CD8-positive, alpha-beta memory T cell (primary cell): ENCODE measurements at places on chromosomes 5 and 9. TPM values are rescaled to one million over a fixed set of nuclear protein-coding genes. Genes with fewer than 3 reads are reported as not detected.

GRCh38 chr5:159208514-159209437 lies 577 bp downstream of the RNF145 start:
- H3K4me1 ChIP-seq = peaks cover 48% of the 10 kb centered on the region
- peak overlapping the region; percentile 87 for H3K27ac ChIP-seq
- no peak for DNase-seq
- no peaks in the 10 kb centered on the region for H3K36me3 ChIP-seq

DNA sequence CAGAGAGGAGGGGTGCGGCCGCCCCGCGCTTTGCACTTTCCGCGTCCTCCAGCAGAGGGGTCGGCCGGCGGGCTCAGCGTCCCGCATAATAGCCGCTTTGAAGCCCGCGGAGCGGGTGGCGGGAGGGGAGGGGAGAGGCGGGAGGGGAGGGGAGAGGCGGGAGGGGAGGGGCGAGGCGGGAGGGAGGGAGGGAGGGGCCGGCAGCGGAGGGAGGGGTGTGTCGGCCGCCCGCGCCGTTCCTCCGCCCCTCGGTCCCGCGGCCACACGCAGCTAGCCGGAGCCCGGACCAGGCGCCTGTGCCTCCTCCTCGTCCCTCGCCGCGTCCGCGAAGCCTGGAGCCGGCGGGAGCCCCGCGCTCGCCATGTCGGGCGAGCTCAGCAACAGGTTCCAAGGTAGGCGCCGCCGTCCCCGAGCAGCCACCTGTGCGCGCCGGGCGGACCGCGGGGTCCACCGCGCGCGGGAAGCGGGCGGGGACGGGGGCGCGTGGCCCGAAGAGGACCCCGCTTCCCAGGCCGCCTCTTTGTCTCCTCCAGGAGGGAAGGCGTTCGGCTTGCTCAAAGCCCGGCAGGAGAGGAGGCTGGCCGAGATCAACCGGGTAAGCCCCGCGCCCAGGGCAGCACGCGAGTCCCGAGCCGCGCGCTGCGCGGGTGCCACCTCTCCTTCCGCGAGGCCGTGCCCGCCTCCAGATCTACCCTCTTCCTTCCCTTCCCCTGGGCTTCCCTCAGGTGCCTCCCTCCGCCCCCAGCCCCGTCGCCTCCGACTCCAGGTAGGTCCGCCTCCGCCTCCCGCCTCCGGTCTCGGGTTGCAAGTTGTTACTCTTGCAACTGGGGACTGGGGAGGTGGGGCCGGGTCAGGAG lies at the start of gene AIF1L:
Gene AIF1L (plus strand): TSS at position 263 of the 857 bp plus-strand sequence. CDS start 99 bp downstream, at position 362.
- H3K4me3 ChIP-seq = peak within 1 kb of the TSS; percentile 27
- H3K27me3 ChIP-seq = peaks cover 32% of the 10 kb centered on the region
- no peak within 1 kb of the TSS for H3K27ac ChIP-seq

GRCh38 chr9:129331493-129331765 lies 153.4 kb upstream of the IER5L start:
- peaks cover 40% of the 10 kb centered on the region for H3K4me1 ChIP-seq
- H3K4me3 ChIP-seq = no peak overlapping the region
- DNase-seq = no peak
- H3K36me3 ChIP-seq = no peaks in the 10 kb centered on the region

GRCh38 chr5:73907164-73907563 lies 281.2 kb downstream of the ARHGEF28 start:
- DNase-seq = no peak
- no peaks in the 10 kb centered on the region for H3K36me3 ChIP-seq
- H3K4me3 ChIP-seq = no peak overlapping the region
- H3K27me3 ChIP-seq = no peaks in the 10 kb centered on the region
- H3K27ac ChIP-seq = no peak overlapping the region
- H3K4me1 ChIP-seq = no peaks in the 10 kb centered on the region

GRCh38 chr5:94784536-94785505 lies 166.4 kb downstream of the SLF1 start:
- no peaks in the 10 kb centered on the region for H3K36me3 ChIP-seq
- H3K4me1 ChIP-seq = no peaks in the 10 kb centered on the region
- DNase-seq = no peak
- H3K4me3 ChIP-seq = no peak overlapping the region
- H3K27me3 ChIP-seq = no peaks in the 10 kb centered on the region
- no peak overlapping the region for H3K27ac ChIP-seq

DNA sequence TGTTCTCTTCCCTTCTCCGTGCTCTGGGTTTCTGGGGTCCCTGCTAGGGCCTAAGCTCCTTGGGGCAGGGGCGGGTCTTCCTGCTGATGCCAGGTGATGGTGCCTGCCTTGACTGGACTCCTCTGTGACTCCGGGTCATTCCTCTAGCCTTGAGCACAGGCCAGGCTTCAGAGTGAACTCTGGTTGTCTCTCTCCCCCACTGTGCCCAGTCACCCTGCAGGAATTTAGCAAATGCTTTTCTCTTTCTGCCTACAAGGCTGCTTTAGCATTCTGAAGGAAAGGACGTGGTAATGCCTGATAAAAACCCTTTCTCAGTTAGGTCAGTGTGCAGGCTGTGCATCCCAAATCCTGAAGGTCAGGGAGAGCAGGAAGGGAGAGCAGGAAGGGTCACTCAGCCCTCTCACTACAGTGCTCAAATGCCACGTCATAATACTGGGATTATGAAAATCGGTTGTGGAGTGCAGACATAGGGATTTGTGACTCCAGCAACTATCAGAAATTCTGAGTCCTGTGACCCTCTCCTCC lies 2.7 kb downstream of the CXCL14 start:
- no peaks in the 10 kb centered on the region for H3K36me3 ChIP-seq
- H3K4me1 ChIP-seq = no peaks in the 10 kb centered on the region
- no peaks in the 10 kb centered on the region for H3K27me3 ChIP-seq
- H3K27ac ChIP-seq = no peak overlapping the region

DNA sequence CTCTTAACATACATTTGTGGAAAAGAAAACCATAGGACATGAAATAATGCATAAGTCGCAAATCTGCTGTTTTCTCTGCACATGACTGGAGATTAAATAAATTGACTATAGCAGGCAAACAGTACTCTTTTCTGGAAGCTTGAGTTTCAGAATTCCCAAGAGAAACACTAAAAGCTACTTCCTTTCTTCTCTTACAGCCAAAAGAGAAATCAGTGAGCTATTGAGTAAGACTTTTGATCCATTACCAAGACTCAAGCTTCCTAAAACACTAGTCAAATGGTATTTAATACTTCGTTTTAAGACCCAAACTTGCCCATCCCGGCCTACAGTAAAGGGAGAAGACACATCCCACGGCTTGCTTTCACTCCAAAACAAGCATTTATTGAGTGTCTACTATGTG lies 335.8 kb upstream of the PUM3 start:
- H3K36me3 ChIP-seq = no peaks in the 10 kb centered on the region
- no peak for DNase-seq
- no peaks in the 10 kb centered on the region for H3K27me3 ChIP-seq
- no peak overlapping the region for H3K27ac ChIP-seq
- no peak overlapping the region for H3K4me3 ChIP-seq

DNA sequence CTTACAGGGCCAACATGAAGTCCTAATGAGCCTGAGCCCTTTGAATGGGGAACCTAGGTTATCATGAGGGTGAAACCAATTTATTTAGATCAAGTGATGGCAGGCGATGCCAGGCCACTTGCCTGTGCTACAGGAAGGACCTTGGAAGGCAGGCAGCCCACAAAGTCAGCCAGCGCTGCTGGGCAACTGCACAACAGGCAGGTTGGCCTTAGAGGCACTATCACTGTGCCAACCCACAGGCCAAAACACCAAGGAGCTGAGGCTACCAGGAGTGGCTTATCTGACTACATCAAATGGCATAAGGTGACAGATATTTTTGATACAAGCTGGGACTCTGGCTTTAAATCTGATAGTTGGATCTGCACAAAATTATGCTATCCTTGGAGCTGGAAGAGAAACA lies 319.1 kb downstream of the NTRK2 start:
- no peaks in the 10 kb centered on the region for H3K4me1 ChIP-seq
- no peak overlapping the region for H3K4me3 ChIP-seq
- DNase-seq = no peak
- H3K36me3 ChIP-seq = no peaks in the 10 kb centered on the region

- peak; percentile 88 for DNase-seq
- peak within 1 kb of the TSS; percentile 82 for H3K27ac ChIP-seq
- H3K4me3 ChIP-seq = peak within 1 kb of the TSS; percentile 97
- no peaks in the 10 kb centered on the region for H3K36me3 ChIP-seq
Observed at GRCh38 chr5:151758430-151759241, at the start of gene ATOX1. Gene ATOX1, minus strand, starts transcription at chr5:151758631. Its CDS starts 80 bp downstream, at chr5:151758551.

GRCh38 chr9:112249277-112249676 lies 74.2 kb upstream of the SUSD1 start:
- no peak overlapping the region for H3K27ac ChIP-seq
- no peaks in the 10 kb centered on the region for H3K4me1 ChIP-seq
- no peak for DNase-seq
- H3K36me3 ChIP-seq = peaks cover 5% of the 10 kb centered on the region
- no peak overlapping the region for H3K4me3 ChIP-seq
- no peaks in the 10 kb centered on the region for H3K27me3 ChIP-seq

GRCh38 chr5:149406203-149406978 lies 27.3 kb upstream of the IL17B start:
- no peak overlapping the region for H3K4me3 ChIP-seq
- H3K4me1 ChIP-seq = no peaks in the 10 kb centered on the region
- no peak for DNase-seq

- no peaks in the 10 kb centered on the region for H3K36me3 ChIP-seq
- H3K27me3 ChIP-seq = no peaks in the 10 kb centered on the region
- no peaks in the 10 kb centered on the region for H3K4me1 ChIP-seq
- no peak overlapping the region for H3K4me3 ChIP-seq
- H3K27ac ChIP-seq = no peak overlapping the region
Observed at GRCh38 chr9:125462861-125463291, 201.2 kb downstream of the GAPVD1 start.

- no peaks in the 10 kb centered on the region for H3K36me3 ChIP-seq
- H3K27ac ChIP-seq = no peak overlapping the region
- H3K27me3 ChIP-seq = no peaks in the 10 kb centered on the region
- no peak for DNase-seq
- H3K4me3 ChIP-seq = no peak overlapping the region
- H3K4me1 ChIP-seq = no peaks in the 10 kb centered on the region
Observed at GRCh38 chr5:5383461-5383860, 39.0 kb upstream of the ICE1 start.

DNA sequence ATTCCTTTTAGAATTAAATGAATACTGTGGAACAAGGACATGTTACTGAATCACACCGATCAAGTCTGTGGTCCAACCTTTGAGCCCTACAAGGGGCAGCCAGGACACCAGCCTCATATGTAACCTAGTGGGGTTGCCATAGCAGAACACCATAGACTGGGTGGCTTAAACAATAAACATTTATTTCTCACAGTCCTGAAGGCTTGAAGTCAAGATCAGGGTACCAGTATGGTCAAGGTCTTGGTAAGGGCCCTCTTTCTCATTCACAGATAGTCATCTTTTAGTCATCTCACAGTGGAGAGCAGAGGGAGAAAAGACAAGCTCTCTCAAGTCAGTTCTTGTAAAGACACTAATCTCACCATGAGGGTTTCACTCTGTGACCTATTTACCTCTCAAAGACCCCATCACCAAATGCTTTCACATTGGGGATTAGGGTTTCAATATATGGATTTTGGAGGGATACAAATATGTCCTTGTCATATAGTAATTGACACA lies 422.5 kb downstream of the GADD45G start:
- no peak overlapping the region for H3K27ac ChIP-seq
- H3K4me1 ChIP-seq = no peaks in the 10 kb centered on the region
- H3K4me3 ChIP-seq = no peak overlapping the region
- H3K27me3 ChIP-seq = no peaks in the 10 kb centered on the region
- no peaks in the 10 kb centered on the region for H3K36me3 ChIP-seq

DNA sequence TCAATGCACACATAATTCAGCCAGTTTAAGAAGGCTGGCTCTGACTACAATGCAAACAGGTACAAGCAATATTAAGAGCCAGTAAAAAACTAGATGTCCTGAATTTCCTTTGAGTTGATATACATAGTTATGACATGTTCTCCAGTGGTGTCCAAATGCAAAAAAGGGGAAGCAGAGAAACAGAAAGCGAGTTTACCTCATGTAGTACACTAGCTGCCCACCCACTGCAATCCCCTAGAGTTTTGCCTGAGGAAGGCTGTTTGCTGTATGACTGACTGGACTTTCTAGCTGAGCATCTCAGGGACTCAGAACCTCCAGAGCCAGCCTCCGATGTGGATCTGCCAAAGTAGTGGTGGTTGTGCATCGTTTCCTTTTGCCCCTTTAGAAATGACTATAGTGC lies 44.8 kb upstream of the SLC1A3 start:
- H3K27me3 ChIP-seq = no peaks in the 10 kb centered on the region
- H3K36me3 ChIP-seq = no peaks in the 10 kb centered on the region
- H3K4me1 ChIP-seq = no peaks in the 10 kb centered on the region
- H3K27ac ChIP-seq = no peak overlapping the region

DNA sequence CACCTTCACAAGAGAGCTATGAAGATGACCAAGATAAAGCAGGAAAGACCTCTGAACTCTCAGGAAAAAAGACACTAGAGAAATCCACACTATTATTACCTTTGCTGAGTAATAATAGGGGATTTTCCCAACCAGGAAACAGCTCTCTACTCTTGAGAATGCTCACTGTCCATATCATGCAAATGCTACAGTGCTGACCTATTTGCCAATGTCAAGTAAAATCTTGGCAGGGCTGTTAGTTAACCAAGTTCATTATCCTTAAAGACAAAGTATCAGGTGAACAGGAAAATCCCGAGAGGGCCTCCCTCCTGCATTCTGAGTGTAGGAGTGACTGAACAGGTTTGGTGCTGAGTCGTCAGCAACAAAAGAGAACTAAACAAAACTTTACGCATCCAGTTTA lies 306.6 kb downstream of the ACTL7B start:
- H3K4me3 ChIP-seq = no peak overlapping the region
- no peaks in the 10 kb centered on the region for H3K4me1 ChIP-seq
- DNase-seq = no peak
- no peak overlapping the region for H3K27ac ChIP-seq
- no peaks in the 10 kb centered on the region for H3K36me3 ChIP-seq

DNA sequence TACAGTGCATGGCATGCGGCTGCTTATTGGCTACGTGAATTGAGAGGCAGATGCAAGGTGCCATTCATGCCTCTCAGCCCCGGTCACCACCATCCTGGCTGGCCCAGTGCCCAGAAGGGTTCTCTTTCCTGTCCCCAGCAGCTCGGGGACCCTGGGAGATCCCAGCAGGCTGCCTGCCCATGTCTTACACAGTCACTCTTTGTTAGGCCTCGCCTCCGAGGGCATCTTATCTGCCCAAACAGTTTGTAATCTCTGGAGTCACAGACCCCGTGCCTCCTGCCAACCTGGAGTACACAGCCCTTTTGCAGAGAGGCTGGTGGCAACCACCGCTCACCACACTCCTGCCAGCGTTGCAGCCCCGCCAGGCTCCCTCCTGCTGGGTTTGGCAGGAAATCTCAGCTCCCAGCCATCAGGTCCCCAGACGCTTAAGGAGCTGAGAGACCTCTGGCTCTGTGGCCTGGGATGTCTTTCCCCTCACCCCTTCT lies 7.0 kb upstream of the AK1 start:
- peaks cover 20% of the 10 kb centered on the region for H3K36me3 ChIP-seq
- H3K27ac ChIP-seq = no peak overlapping the region

Gene SEMA6A
- total RNA-seq = not detected

Gene SLC6A19
- not detected for total RNA-seq

Gene DNAJA1
- total RNA-seq = 332 TPM

Gene MTREX
- 109 TPM for total RNA-seq
